ENCODE measurements at places on chromosomes 11 and 22.

GRCh38 chr11:122102426-122102825, 13.6 kb downstream of the BLID start:
- no peak for DNase-seq

DNA sequence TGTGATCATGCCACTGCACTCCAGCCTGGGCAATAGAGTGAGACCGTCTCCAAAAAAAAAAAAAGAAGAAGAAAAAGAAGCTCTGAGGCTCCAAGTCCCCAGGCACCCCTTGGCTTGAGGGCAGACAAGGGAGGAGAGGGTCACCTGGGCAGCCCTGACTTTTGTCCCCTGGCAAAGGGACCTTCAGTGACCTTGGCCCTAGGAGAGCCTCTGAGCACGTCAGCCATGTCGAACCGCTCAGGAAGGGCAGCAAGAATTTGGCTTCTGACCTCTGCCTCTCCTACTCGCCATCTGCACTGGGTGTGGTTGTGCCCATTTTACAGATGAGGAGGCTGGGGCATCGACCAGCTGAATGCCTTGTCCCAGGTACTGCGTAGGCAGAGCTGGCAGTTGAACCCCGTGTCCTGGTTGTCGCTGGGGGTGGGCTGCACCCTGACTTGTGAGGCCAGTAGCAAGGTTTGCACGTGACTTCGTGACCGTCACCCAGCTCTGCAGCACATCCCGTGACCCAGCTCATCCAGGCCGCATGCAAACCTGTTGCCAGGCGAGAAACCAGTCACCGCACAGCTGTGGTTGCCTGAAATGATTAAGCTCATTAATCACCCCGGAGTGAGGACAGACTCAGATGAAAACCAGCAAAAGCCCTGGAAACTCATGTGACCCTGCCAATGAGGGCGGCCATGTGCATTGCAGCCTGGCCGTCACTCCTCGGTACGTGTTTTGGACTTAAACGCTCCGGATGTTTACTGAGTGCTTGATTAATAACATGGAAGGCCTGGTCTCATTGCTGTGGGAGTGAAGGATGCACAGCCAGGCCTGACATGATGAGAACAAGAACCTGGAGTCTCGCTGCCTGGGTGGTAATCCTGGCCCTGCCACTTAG, 47.7 kb upstream of the PPP6R3 start:
- DNase-seq, result no peak

DNA sequence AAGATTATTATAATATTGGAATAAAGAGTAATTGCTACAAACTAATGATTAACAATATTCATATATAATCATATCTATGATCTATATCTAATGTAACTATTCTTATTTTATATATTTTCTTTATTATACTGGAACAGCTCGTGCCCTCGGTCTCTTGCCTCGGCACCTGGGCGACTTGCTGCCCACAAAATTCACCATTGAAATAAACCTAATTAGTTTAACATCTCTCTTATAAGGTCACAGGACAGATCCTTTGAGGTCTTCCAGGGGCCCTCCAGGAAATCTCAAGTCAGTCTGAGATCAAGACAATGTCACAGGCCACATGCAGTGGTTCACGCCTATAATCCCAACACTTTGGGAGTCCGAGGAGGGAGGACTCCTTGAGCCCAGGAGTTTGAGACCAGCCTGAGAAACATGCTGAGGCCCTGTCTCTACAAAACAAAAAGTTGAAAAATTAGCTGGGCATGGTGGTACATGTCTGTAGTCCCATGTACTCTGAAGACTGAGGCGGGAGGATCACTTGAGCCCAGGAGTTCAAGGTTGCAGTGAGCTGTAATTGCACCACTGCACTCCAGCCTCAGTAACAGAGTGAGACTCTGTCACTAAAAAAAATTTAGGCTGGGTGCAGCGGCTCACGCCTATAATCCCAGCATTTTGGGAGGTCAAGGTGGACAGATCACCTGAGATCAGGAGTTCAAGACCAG, 6.6 kb upstream of the TXNRD2 start:
- DNase-seq, result no peak

DNA sequence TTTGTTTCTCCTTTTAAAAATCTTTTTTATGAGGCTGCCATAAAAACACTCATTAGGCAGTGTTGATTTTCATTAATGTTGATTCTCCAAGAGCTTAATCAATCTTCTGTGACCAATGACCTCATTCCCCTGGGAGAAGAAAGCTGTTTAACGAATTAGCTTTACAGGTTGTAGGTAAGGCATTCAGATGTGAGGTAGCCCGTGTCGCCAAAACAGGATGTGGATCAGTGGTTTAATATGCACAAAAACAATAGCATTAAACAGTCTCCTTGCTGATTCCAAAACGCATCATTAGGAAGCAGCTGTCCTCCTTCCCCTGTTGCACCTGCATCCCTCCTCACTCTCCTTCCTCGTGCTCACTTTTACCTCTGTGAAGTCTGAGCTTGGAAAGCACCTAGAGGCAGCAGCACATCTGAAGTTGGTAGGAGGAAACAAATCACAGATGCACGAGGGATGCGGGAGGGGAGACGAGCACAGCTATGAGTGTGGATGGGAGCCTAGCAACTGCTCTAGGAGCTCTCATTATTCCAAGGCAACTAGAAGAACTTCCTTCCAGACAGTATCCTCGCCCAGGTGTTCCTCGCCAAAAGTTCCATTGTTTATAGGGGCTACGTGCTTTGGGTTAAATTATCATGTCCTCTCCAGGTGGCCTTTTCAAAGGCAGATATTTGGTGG, 179.4 kb upstream of the SNX19 start:
- no peak for DNase-seq

GRCh38 chr11:12394601-12395000, 17.2 kb downstream of the PARVA start:
- DNase-seq, result no peak

GRCh38 chr11:11977206-11977938, 31.1 kb downstream of the DKK3 start:
- no peak for DNase-seq

DNA sequence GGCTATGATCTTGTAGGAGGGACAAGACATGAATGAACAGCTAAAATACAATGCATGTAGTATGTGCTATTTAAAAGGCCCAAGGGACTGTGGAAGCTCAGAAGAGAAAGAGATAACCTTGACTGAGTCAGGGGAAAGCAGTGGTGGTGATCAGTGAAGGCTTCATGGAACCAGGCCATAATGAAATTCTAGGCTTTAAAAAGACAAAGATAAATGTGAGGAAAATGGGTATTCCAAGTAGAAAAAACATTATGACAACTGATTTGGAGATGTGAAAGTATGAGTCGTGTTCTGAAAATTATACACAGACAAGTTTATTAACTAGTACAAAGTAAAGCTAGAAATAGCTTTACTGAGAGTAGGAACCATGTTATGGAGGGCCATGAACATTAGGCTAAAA, 189.8 kb downstream of the SOX6 start:
- no peak for DNase-seq

GRCh38 chr11:120457996-120458395, 53.6 kb upstream of the GRIK4 start:
- no peak for DNase-seq

- DNase-seq, result no peak
These were observed 45.4 kb downstream of the GAB2 start for GRCh38 chr11:78372114-78372768.

DNA sequence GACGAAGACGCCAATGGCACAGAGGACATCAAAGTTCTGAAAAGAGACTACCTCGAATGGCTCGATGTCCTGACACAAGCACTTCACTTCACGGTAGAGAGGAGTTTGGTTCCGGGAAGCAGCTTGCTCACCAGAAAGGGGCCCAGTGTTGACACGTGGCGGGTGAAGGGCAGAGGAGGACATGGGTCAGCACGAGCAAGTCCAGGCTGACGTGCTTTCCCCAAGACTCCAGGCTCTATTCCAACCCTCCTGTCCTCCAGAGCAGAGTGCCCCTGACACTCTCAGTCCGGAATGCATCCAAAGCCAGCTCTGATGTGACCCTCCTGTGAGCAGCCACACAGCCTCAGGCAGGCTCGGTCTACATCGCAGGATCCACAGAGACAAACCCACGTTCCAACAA, 77.5 kb upstream of the BID start:
- no peak for DNase-seq

GRCh38 chr11:72609045-72609444, 65.2 kb downstream of the PDE2A start:
- no peak for DNase-seq

GRCh38 chr11:15577519-15577918, 462.8 kb downstream of the INSC start:
- no peak for DNase-seq

DNA sequence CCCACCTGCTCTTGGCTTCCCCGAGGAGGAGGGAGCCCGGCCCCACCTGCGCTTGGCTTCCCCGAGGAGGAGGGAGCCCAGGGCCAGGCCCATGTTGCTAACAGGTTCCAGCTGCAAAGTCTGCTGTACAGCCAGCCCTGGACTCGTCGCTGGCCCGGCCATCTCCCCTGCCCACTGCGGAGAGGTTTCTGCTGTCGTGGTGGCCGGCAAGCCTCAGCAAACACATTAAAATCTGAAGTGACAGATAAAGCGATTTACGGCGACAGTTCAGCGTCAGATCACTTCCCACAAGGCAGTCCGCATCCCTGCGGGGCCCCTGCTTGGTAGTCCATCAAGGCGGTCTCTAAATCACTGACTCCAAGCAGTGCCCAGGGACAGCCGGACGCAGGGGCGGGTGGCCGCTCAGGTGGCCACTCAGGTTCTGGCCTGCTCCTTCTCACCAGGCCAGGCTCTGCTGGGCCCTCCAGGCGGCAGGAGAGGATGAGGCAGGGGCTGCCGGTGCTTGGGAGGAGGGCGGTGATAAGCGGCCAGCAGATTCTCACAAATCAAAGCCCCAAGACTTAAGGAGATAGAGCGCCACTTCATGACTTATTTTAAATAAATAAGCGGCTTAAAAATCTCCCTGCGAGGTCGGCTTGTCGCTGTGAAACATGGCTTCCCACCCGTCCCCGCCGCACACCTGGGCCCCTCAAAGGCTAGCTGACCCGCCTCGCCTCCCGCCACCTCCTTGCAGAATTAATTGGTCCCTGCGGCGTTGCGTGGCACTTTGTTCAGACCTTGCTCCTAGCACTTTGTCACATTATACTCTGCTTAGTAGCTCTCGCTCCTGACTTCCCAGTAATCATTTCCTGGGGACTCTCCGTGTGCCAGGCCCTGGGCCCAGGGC, 21.1 kb downstream of the MACROD1 start:
- DNase-seq, result no peak

Data from CMK (cell line).